ENCODE measurements at places on chromosomes 6 and 20.

DNA sequence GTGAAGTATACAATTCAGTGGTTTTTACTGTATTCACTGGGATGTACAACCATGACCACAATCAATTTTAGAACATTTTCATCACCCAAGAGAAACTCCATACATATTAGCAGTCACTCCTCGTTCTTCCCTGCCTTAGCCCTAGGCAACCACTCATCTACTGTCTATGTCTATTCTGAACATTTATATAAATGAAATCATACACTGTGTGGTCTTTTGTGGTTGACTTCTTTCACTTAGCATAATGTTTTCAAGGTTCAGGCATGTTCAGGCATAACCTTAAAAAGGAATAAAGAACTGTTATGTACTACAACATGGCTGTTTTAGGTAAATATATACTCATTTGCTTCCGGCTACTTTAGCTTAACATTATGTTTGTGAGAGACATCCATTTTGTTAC lies 37.3 kb downstream of the BLTP3A start:
- no peak for DNase-seq

DNA sequence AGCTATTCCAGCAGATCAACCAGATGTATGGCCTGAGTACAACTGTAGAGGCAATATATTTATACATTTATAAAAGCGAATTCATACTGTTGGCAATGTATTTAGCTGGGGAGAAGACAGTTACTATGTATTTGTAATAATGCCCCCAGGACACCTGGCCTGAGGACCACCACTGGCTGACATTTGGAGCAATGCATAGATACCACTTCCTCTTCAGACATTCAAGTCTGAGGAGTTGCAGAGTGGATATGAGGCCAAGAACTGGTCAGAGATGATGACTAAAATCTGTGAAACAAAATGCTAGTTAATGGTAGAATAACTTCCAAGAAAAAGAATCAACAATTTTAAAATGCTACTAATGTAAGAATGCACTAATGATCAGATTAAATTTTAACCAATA lies 462.3 kb downstream of the CDC5L start:
- no peak for DNase-seq

DNA sequence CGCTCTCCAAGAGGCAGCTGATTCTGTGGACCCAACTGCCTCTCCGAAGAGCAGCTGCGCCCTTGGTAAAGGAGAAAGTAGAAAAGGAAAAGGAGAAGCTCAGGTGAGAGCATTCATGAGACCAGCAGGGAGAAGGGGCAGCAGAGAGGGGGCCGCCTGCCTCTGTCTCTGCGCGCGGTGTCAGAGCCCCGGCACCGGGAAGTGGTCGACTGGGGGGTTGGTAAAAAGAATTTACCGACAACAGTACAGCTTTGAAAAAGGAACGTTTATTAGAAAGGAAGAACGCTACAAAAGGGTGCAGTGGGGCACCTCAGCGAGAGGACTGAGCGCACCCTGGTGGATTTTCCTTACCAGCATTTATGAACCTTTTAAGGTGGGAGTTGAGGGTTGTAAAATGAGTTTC lies 61.9 kb downstream of the GPR6 start:
- no peak for DNase-seq

DNA sequence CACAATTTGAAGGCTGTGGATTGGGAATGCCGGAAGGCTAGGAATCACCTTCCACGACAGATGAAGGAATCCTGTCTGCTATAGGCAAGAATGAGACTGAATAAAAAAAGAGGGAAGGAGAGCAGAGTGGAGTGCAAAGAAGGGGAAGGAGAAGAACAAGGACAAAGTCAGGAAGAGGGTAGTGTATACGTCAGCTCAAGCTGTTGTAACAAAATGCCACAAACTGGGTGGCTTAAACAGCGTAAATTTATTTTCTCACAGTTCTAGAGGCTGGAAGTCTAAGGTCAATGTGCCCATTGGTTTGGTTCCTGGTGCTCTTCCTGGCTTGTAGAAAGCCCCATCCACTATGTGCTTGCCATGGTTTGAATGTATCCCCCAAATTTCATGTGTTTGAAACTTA lies 104.5 kb downstream of the TTLL2 start:
- no peak for DNase-seq

- DNase-seq, result no peak
Observed at GRCh38 chr6:128492386-128492785, 28.0 kb downstream of the PTPRK start.

- no peak for DNase-seq
Observed at GRCh38 chr6:73285674-73286283, 22.8 kb upstream of the KHDC1 start.

DNA sequence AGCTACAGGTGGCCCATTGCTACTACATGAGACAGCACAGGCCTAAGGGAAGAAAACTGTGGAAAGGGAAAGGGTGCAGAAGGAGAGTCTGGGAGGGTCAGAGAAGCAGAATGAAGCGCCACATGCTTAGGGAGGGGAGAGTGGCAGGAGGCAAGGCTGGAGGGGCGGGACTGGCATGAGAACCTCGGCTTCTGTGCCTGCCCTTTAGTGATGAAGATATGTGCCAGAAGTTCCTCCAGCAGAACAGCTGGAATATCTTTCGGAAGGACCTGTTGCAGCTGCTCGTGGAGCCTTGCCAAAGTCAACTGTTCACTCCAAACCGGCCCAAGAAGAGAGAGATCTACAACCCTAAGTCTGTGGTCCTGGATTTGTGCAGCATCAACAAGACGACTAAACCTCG lies 61.8 kb downstream of the CNBD2 start:
- no peak for DNase-seq

GRCh38 chr6:31058128-31058894 lies 48.0 kb downstream of the MUC22 start:
- no peak for DNase-seq

DNA sequence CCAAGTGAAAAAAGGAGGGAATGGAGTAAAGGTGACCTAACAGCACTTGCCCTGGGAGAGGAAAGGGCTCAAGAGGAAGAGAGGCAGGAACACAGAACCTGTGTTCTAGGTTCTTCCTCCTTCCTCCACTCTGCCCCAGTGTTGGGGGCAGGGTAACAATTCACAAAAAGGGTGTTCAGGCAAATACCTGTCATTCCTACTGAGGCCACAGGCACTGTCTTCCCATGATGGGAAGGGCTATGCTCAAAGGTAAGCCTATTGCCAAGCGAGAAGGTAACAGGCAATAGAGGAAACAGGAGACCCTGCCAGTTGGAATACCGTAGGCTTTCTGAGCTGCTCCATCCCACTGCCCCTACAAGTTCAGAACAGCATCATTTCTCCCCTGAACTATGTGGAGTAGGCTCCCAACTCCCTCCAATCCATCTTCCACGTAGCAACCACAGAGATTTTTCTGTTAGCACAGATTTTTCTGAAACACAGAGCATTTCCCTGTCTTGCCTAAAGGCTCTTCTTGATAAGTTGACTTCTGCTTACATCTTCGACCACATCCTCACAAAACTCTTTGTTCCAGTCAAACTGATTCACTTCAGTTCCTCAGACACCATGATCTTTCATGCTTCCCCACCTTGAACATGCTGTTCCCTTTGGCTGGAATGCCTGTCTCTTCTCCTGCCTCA lies 2.7 kb downstream of the AGPAT1 start:
- no peak for DNase-seq

- no peak for DNase-seq
Observed at GRCh38 chr6:106628658-106629102, 618 bp downstream of the RTN4IP1 start.

DNA sequence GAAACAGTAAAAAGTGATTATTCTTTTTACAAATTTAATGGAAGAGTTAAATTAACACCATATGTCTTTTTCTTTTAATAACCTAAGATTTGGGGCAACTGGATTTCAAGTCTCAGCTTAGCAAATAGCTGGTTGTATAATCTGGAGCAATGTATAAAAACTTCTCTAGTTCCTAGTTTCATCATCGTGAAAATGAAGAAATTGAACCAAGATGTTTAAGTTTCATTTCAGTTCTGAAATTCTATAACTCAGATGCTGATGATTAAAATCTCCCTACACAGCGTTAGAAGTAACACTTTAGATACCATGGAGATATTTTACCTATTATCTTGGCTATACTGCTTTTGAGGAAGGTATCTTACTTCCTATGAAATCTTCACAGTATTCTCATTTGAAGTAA lies 252.0 kb downstream of the KIF16B start:
- DNase-seq, result no peak

DNA sequence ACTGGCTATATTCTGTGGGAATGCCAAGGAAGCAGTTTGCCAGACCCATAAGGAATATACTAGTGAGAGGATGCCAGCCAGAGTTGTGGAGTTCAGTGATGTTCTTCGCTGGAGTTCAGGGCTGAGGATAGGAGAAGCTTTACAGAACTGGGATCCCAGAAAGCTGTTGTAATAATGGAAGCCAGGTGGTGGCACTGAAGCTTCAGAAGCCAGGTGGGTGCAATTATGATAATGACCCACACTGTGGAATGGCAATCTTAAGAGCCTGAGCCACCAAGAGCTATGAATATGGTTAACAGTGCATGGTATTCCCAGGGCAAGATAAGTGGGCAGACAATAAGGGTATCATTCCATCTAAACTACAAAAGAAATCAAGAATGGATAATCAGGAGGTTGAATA lies 25.1 kb upstream of the ENPP1 start:
- DNase-seq, result no peak

GRCh38 chr6:10418862-10419748 lies 4.2 kb upstream of the TFAP2A start:
- DNase-seq, result no peak

- no peak for DNase-seq
Observed at GRCh38 chr6:33610067-33610466, 11.1 kb upstream of the ITPR3 start.

DNA sequence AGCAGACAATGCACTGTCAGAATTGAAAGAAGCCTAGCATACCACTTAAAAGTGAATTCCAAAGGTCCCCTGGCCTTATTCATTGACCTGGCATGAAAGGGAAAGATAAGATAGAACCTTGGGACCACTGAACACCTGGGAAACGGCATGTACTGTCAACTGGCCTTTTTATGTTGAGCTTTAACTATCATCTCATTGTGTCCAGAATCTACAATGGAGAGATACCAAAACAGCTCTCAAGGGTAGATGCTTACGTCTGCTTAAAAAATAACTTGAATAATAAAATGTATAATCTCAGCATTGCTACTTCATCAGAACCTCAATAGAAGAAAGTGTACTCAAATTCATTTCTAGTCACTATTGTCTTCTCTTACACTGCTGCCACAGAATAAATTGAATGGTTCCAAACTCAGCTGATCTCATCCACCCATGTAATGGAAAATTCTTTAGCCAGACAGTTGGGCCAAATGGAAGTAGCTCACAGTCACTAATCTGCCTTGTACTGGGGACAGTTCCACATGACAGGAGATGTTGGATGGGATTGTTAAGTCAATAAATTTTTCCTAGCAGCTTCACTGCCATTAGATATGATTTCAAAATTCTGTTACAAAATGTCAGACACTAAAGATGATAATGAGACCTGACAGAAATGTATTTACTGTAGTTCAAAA lies 93.8 kb downstream of the MLIP start:
- no peak for DNase-seq

GRCh38 chr6:150382171-150382570 lies 13.4 kb downstream of the IYD start:
- DNase-seq, result no peak

- no peak for DNase-seq
Observed at GRCh38 chr6:27478141-27478705, 5.3 kb upstream of the ZNF184 start.

- no peak for DNase-seq
Observed at GRCh38 chr6:135434991-135435390, 62.5 kb downstream of the AHI1 start.

DNA sequence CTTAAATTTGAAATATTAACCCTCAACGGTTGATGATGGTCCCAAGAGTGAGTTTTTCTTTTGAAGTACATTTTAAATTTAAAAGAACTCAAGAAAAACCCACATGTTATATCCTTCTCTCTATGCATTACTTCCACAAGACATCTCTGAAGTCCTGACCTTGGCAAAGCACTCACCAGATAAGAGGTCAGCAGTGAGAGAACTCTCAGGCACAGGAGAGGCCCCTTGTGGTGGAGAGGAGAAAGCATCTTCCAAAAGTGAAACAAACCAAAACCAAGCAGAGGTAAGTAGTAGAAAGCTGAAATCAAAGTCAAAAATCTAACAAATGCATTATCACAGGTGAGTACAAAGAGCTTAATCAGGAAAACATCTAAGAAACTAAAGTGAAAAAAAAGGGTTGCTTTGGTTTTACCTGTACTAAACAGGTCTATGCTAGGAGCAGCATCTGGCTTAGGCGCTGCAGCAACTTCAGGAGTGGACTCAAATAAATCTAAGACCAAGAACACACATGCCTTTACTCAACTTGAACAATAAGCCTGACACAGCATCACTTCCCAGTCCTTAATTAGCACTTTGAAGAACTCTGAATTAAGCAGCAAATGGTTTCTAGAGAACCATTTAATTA lies 80.5 kb downstream of the PRSS35 start:
- no peak for DNase-seq

DNA sequence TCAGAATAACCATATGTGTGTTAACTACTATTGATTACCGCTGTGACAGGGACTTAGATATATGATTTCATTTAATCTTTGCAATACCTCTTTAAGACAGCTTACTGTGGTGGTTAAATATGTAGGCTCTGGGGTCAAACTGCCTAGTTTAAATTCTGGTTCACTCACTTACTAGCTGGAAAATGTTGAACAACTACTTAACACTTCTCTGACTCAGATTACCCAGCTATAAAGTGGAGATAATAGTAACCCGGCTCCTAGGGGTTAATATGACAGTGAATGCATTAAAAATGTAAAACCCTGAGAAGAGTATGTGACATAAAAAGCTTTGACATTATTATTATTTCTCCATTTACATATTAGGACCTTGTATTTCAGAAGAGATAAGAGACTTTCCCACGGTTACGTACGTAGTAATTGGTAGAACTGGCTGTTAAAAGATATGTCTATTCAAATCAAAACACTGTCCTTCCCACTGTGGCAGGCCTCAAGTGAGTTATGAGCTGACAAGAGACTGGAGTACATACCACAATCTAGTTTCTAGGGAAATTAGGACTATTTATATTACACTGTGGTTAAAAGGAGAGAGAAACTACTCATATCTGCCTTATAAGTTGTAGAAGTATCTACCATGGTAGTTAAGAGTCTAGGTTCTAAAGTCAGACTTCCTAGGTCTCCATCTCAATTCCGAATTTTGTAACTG lies 4.4 kb upstream of the PLCB1 start:
- DNase-seq, result no peak

All from stimulated activated CD8-positive, alpha-beta memory T cell treated with anti-CD3 and anti-CD28 coated beads, Interleukin-7, amount 100 ng/mL, for 1 hour (primary cell).